Posterior vena cava (tissue), 2 donors: ENCODE measurements at places on chromosomes 2 and 18. TPM values are rescaled to one million over a fixed set of nuclear protein-coding genes. Genes with fewer than 3 reads are reported as not detected.

CHST9 gene
- total RNA-seq: not detected

DSG4 gene
- not detected for total RNA-seq

DNA sequence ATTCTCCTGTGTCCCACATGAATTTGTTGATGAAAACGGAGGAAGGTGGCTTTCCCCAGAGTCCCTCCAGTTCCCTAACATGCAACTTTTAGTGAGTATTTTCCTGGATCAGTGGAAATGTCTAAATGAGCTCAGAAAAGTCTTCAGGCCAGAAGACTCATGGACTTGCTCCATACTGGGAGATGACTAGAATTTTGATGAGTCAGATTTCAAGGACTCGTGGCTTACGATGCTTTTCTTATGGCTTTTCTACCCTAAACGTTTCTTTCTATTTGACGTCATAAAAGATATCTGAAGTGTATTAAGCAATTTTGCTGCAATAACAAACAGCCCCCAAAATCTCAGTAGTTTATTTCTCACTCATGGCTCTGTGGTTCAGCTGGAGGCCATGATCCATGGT is 397.6 kb downstream of the FBXO15 start:
- DNase-seq: no peak

- DNase-seq: no peak
Observed at GRCh38 chr2:176157499-176158185, 535 bp downstream of the HOXD3 start.

- DNase-seq: no peak
Observed at GRCh38 chr18:21593540-21594257, 6.8 kb downstream of the ESCO1 start.
